ENCODE measurements at places on chromosomes 1 and 21. TPM values are rescaled to one million over a fixed set of nuclear protein-coding genes. Genes with fewer than 3 reads are reported as not detected.

DNA sequence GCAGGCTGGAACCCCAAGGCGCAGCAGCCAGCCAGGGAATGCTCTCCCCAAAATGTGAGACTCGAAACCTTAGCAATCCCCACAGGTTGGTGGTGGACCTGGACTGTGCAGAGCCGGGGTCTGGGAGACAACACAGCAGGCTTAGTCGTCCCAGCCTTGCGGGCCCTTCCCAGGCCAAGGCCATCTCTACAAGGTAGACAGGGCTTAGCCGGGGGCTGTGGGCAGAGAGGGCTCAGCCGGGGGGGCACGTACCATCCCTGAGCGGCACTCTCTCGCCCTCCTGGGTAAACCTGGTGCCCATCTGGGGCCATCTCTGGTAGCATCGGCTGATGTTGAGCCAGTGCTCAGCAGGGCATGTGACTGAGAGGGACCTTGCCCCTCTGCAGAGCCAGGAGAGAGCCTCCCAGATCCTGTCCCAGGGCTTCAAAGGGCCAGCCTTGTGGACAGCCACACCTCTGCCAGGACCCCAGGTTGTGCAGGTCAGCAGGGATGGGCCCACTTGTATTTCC is 2.2 kb upstream of the ACTRT2 start:
- no peak for DNase-seq

DNA sequence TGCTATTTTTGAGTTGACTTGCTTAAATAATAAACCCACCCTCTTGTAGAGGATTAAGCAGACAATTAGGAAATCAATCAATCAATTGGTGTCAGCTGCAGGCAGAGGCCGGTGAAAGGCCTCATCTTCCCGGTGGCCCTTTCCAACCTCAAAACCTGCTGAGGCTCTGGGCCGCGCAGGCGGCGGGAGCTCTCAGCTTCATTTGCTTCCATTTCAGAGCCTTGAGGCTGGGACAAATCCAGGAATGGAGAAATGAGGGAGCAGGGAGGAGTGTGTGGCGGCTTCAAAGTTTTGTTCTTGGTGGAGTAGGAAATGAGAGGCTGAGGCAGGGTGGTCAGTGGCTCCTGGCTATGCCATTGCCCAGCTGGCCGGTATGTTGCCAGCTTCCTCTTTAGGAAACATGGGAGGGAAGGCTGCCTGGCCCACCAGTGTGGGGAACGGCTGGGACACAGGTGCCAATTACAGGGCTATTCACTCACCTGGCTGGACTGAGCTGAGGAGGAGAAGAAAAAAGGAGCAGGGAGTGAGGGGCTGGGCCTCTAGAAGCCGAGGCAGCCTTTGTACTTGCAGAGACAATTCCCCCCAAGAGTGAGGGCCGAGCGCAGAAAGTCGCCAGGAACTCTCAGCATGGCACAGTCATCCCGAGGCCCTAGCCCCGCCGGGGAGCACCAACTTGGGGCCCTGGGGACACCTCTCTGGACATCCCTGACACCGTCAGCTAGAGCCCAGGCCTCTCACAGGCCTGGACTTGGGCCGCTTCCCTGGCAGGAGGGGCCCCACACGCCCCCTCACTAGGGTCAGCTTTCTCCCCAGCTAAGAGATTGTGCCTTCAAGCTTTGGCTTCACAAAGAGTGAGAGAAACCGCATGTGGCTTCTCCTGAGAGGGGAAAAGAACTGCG is 4.4 kb downstream of the POU3F1 start:
- no peak for DNase-seq

GRCh38 chr1:10424034-10424433 is 6.2 kb upstream of the CENPS start:
- no peak for DNase-seq

The CLEC20A gene
- polyA plus RNA-seq, result 12.0 TPM

The HMGN1 gene
- 357 TPM for polyA plus RNA-seq

The PTGER3 gene
- not detected for polyA plus RNA-seq

GRCh38 chr1:29506678-29507225 is 270.4 kb downstream of the PTPRU start:
- DNase-seq, result no peak

The TARDBP gene
- polyA plus RNA-seq, result 59.9 TPM

DNA sequence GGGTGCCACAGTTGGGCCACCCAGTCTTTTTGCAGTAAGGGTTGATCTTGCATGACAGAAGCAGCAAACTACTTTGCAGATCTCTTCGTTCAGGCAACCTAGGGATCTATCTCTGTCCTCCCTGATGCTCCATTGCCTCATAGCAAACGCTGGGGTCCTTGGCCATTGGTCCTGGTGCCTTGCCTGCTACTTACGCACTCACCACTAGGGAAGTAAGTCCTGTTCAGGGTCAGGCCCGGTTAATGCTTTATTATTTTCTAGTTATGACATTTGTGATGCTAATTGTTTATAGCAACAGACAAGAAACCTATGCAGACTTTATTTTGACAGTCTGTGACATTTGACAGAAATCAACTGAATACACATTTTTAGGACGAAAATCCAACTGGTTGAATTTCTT is 326.5 kb upstream of the FMN2 start:
- no peak for DNase-seq

DNA sequence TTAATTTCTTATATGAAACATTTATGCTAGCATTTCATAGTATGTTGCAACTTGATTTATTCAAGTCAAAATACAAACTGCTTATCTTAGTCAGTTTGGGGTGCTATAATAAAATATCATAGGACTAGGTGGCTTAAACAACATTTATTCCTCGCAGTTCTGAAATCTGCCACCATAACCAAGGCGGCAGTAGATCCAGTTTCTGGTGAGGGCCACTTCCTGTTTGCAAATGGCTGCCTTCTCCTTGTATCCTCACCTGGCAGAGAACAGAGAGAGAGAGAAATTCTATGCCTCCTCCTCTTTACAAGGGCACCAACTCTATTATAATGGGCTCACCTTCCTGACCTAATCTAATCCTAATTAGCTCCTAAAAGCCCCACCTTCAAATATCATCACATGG is 76.1 kb upstream of the RGS2 start:
- DNase-seq, result no peak

- no peak for DNase-seq
Observed at GRCh38 chr1:14666962-14667650, 68.6 kb downstream of the KAZN start.

The MMEL1 gene
- not detected for polyA plus RNA-seq

- no peak for DNase-seq
Observed at GRCh38 chr1:156926175-156926574, 5.7 kb downstream of the LRRC71 start.

The NES gene
- not detected for polyA plus RNA-seq

DNA sequence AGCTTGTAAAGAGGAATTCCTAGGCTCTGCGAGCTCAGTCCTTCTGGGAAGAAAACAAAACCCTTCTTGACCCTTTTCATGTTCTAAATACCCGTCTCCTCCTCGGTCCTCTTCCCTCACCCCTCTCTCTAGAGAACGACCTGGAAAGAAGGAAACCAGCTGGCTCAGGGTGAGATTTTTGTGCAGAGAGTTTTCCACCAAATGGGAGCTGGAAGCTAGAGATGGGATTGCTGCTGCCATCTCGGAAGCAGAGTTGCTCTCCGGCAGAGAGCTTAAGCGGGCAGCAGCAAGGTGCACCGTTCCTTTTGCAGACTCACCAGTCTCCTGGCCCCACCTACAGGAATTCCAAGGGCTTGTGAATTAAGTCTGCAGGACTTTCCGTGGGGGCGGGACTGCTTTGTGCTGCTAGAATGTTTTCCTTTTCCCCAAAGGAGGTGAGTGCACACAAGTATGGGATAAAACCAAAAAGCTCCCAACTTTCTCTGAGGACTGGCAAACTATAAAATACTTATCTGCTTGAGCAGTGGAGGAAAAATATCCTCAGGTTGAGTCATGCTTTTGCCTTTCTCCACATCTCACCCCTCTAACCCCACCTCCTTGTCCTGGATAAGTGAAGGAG is 29.1 kb upstream of the KIAA0040 start:
- DNase-seq, result no peak

GRCh38 chr1:80657707-80658106 is 1143.0 kb upstream of the ADGRL2 start:
- no peak for DNase-seq

DNA sequence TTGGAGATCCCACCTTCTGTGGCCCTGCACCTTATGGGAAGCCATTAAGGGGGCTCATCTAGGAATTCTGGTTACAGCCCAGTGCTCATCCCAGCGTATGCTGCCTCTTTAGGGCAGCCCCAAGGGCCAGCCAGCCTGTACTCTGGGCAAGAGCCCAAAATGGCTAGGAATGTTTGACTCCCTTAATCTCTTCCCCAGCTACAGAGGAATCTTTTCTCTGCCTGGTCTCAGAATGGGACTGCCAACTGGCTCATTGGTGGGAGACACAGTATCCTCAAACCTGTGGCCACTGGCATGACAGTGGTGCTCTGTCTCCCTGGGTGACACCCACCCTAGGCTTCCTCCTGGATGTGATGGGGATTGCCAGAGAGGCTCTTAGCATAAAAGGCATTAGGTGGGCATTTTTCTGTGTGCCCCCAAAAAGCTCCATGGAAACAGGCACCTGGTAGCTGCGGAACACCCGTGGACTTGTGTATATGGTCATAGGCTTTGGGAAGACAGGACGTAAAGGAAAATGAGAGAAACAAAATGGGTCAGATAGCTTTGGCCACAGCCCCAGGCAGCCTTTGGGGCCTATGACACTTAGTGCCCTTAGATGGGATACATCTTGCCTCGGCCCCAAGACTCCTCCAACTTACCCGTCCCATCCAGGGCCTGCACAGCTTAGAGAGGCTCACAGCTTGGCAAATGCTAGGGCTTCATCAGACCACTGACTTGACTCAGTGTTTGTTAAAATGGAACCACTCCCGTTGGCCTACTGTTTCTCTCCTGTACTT is 6.9 kb downstream of the TMEM81 start:
- no peak for DNase-seq

GRCh38 chr1:3111348-3112021 is 42.5 kb downstream of the PRDM16 start:
- DNase-seq, result no peak

Data from naive B cell (primary cell).